ENCODE measurements at places on chromosomes 11 and 22. TPM values are rescaled to one million over a fixed set of nuclear protein-coding genes. Genes with fewer than 3 reads are reported as not detected.

C11orf16 gene
- not detected for total RNA-seq

OR51B5 gene
- total RNA-seq, result not detected

SLC22A24 gene
- total RNA-seq, result not detected

LGALS1 gene
- 1,816 TPM for total RNA-seq

WNT11 gene
- not detected for total RNA-seq

APOA4 gene
- total RNA-seq, result not detected

ETS1 gene
- 45.4 TPM for total RNA-seq

PRR33 gene
- total RNA-seq, result not detected

SGSM1 gene
- not detected for total RNA-seq

DLG2 gene
- total RNA-seq, result 0.26 TPM

OVCH2 gene
- under 0.01 TPM for total RNA-seq

AP5B1 gene
- total RNA-seq, result 6.1 TPM

POTEH gene
- not detected for total RNA-seq

PRG3 gene
- not detected for total RNA-seq

FZD4 gene
- total RNA-seq, result 0.38 TPM

ART5 gene
- total RNA-seq, result not detected

GLYAT gene
- not detected for total RNA-seq

MYO18B gene
- not detected for total RNA-seq

MIOX gene
- total RNA-seq, result not detected

TRIM6 gene
- 1.8 TPM for total RNA-seq

NELL1 gene
- total RNA-seq, result not detected

OSBP2 gene
- total RNA-seq, result 23.4 TPM

RIMBP3B gene
- total RNA-seq, result under 0.01 TPM

GUCY1A2 gene
- total RNA-seq, result not detected

APOBEC3B gene
- total RNA-seq, result 0.26 TPM

PLA2G6 gene
- 9.6 TPM for total RNA-seq

DDT gene
- 59.9 TPM for total RNA-seq

CALCA gene
- total RNA-seq, result not detected

TRIM51 gene
- not detected for total RNA-seq

DRD4 gene
- total RNA-seq, result 0.13 TPM

TH gene
- total RNA-seq, result under 0.01 TPM

LRRC4C gene
- not detected for total RNA-seq

MPEG1 gene
- total RNA-seq, result not detected

PATE4 gene
- not detected for total RNA-seq

PKDREJ gene
- total RNA-seq, result not detected

MUC5AC gene
- total RNA-seq, result under 0.01 TPM

PARVG gene
- total RNA-seq, result not detected

All from bronchial epithelial cell (primary cell).